ENCODE measurements at places on chromosomes 11 and 22. TPM values are rescaled to one million over a fixed set of nuclear protein-coding genes. Genes with fewer than 3 reads are reported as not detected.

Gene BBOX1
- not detected for total RNA-seq

Gene SCARF2
- 31.3 TPM for total RNA-seq

Gene OR52I1
- total RNA-seq: not detected

- DNase-seq: no peak
These were observed 53.6 kb downstream of the FZD4 start for GRCh38 chr11:86901599-86901998.

- DNase-seq: no peak
These were observed 594.5 kb downstream of the NTM start for GRCh38 chr11:131964698-131965483.

All from uterus (tissue), 4 donors.